SHP77 treated with DMSO at 0.1 percent for 48 hours (cell line): ENCODE measurements at places on chromosomes 2 and 18.
A peak's percentile ranks its signal among the peaks of the same experiment; 100 is the strongest.

DNA sequence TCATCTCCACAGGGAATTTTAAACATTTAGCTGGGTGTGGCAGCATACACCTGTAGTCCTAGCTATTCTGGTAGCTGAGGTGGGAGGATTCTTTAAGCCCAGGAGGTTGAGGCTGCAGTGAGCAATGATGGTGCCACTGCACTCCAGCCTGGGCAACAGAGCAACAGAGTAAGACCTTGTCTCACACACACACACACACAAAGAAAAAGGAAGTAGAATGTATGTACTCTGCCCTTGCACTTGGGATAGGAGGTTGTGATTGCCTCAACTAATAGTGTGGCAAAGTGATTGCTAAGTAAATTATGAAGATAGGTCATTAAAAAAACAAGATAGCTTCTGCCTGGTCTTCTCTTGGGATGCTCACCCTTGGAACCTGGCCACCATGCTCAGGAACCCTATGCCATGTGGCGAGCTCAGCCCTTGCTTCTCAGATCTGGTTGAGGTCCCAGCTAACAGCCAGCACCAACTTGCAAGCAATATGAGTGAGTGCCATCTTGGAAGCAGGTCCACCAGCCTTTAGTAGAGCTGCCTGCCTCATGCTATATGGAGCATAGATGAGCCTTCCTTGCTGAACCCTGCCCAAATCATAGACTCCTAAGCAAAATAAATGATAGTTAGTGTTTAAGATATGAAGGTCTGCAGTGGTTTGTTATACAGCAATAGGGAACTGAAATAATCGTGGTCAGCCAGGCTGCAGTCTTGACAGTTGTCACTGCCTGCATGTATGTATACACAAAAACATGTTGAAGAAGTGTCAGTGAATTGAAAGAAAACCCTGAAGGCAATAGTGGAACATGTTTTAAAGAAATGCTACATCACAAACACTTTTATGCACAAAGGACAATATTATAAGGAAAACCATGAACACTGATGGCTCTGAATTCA lies 30.1 kb upstream of the PNO1 start:
- no peak for DNase-seq

DNA sequence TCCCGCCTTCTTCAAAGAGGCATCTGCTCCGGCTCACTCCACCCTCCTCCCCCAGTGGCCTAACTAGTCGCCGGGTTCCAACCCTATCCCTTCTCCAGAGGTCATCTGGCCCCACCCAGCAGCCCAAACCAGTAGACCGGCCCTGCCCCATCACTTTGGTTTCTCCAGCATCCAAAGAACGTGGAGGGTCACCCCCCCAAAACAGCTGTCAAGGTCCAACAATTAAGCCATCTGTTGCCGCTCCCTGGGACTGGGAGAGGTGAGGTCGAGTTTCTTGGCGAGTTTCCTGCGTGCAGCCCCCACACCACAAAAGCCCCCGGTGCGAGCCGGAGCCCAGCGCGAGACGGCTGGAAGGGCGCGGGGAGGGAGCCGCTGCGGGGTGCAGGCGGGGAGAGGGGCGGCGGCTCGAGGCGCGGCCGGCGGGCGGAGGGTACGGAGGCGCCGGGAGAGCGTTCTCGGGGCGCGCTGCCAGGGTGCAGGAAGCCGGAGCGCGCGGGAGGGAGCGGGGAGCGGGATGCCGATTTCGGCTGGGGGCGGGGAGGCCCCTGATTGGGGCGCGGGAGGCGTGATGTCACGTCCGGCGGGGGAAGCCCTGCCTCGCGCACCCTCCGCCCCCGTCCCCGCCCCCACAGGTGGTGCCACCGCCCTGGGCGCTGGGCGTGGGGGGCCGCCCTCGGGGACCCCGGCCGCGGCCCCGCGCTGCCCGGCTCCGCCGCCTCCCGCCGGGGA lies 571 bp upstream of the GPC1 start:
- peak; percentile 29 for DNase-seq

DNA sequence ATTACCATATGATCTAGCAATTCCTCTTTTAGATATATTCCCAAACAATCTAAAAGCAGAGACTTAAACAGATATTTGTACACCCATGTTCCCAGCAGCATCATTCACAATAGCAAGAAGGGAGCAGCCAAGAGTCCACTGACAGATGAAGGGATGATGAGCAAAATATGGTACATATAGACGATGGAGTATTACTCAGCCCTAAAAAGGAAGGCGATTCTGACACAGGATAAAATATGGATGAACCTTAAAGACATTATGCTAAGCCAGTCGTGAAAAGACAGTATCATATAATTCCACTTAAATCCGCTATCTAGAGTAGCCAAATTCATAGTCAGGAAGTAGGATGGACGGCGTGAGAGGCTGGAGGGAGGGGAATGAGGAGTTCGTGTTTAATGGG lies 20.4 kb downstream of the HS6ST1 start:
- no peak for DNase-seq

- DNase-seq = no peak
These were observed 22.4 kb upstream of the SCYGR1 start for GRCh38 chr2:227410191-227410590.

DNA sequence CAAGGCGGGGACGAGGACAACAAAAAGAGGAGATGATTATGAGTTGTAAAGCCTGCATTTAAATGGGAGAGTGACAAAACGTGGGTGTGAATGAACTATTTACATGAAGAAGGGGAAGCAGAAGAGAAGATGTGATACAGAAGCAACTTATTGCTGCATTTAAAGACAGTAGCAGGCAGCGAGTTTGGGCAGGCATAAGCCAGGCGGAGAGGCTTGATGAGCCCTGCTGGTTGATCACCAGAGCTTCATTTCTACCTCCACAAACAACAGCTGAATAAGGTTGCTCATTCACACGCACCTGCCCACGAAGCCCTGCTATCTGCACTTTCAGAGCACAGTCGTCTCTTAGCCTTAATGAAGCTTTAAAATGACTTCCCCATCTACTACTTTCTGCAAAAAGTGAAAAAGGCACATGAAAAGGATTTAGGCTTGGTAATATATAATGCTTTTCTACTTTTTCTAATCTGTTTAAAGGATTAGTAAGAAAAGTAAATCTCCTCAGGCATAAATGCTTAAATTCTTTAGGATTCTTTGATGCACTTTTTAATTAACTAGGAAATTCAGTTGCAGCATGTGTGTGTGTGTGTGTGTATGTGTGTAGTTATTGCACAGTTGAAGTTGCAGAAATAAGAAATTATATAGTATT lies 3.1 kb downstream of the SLC38A11 start:
- DNase-seq = no peak

DNA sequence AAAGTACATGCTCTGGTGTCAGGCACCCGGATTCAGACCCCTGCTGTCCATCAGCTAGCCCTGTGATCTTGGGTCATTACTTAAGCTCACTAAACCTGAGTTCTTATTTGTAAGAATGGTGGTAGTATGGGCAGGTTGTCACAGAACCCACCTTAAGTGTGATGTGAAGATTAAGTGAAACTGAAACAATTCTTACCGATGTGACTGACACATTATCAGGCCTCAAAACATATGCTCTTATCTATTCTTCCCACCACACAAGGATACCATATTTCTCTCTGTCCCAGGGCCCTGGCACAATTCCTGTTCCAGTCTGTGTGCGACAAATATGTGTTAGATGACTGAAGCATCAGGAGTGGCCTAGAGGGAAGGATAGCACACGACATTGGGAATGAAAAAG lies 11.0 kb upstream of the CDC42EP3 start:
- no peak for DNase-seq
